ENCODE measurements at places on chromosomes 16 and 17.
A peak's percentile ranks its signal among the peaks of the same experiment; 100 is the strongest.

DNA sequence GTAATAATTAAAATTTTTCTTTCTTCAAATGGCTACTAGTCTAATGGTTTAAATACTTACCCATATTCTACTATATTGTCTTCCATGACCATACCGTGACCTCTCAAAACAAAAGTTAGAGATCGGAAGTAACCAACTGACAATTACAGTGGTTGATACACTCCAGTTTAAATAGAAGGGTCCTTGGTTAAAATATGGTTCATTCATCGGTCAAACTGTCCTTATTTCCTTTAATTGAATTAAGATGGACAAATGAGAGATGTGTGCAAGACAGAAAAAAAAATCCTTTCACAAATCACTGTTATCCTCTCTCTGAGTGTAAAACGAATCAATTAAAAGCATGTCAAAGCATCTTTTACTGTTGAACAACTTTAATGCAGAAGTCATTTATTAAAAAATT, 214.3 kb upstream of the TBX2 start:
- no peak for DNase-seq

GRCh38 chr16:15517743-15518377, 83.5 kb downstream of the BMERB1 start:
- DNase-seq: no peak

DNA sequence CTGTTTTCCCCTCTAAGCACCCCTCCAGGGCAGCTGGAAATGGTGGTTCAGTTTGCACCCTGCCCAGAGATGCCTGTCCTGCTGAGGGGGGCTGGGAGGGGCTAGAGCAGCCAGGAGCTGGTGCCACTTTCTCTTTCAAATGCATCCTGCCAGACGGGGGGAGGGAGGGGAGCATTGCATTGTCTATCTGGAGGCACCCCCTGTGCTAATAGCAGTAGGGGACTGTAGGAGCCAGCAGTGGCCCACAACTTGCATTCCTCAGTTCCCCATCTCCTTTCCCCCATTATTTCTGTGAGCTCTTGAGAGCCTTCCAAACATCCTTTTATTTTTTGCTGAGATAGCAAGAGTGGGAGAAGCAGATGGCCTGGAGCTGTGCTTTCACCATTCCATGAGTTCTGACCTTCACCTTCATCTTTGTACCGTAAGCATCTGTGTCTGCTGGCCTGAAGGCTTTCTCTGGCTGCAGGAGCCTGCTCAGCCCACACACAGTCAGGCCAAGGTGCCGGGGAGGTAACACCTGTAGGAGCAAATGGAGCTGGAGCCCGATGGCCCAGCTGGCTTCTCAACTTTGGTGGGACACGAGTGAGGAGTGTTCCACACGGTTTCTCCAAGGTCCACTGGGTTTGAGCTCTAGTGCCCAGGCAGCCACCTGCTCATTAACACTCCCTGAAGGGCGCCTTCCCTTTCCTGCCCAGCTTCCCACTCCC, 5.2 kb downstream of the WFDC1 start:
- no peak for DNase-seq

- no peak for DNase-seq
Observed at GRCh38 chr17:64630309-64631223, 31.5 kb downstream of the SMURF2 start.

- DNase-seq: no peak
Observed at GRCh38 chr16:56815721-56816120, 49.3 kb upstream of the SLC12A3 start.

DNA sequence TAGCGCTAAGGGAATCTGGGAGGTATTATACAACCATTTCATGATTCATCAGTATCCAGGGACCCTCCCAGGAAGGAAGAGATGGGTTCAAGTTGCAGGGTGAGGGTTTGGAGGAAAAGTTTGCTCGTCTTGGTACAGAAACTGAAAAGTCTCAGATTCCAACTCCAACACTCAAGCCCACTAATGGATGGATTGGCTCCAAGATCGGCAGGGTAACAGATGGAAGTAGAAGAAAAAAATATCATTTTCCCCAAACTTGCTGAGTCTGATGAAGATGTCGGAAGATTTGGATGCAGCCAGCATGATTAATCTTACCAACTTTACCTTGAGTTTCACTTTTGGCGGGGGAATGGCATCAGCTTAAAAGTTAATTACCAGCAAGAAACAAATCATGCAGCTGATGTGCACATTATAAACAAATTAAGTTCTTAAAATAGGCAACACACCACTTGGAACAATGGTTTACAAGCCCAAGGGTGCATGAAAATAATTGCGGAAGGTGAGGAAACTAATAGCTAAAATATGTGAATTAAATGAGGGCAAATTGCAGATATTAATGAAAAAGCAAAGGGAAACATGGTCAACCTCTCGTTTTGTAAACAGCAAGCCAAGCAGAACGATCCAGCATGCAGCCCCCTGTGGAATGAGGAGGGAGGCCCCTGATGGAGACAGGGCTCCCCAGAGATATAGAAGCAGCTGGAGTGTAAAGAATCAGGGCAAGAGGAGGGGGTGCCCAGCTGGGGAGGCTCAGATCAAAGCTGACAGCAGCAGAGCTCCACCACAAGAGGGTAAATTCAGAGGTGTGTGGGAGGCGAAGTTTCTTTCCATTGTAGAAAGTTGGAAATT, 44.1 kb upstream of the GRIN2A start:
- DNase-seq: no peak

- DNase-seq: peak; percentile 26
Observed at GRCh38 chr16:89031715-89032659, 55.0 kb upstream of the CBFA2T3 start.

DNA sequence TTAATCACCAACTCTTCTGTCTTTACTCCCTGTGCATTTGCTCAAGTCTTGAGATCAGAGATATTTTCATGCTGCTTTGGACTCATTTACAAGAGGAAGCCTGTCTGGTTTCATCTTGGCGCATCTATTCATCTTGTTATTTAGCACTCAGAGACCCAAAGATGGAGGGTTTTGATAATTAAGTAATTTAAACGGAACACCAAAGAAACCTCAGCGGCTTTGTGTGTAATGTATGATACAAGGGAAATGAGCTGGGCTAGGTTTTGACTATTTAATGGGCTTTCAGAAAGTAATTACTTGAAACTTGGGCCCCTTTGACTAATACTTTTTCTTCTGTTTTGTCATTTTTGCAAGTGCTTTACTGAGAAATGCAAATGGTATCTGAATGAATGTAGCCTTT, 66.2 kb upstream of the CACNG3 start:
- DNase-seq: no peak
